ENCODE measurements at places on chromosomes 5 and 9.

- peak; percentile 36 for DNase-seq
Observed at GRCh38 chr5:3352711-3353110, 242.9 kb upstream of the IRX1 start.

DNA sequence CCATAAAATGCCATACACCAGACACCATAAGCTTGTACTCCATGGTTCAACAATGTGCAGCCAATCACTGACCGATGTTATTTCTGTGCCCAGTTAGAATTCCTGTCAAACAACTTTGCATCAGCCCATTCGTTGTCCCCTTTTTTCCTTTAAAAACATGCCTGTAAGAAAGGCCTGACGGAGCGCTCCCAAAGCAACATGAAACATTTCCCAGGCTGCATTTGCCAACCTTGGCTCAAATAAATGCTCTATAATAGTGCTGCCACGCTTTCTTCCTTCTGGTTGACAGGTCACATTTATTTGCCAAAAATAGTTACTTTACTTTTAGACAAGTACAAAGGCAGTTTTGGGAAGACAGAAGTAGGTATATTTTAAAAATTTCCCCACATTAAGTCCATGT lies 735.6 kb upstream of the PTPRD start:
- no peak for DNase-seq

DNA sequence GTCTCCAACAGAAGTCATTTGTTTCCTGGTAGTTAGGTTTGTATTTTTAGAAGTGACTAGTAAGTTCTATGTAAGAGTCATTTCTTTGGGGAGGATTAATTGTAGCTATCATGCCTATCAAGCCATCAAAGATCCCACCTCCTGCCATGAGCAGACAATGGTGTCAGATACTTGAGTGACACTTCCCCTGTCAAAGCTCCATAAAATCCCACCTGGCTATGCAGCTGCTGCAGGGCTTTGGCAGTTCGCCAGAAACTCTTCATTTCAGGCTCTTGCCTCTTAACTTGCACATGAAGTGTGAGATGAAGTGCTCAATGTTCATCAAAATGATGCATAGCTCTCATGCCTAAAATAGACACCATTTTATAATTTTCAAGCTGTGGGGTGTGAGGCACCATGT lies 312.1 kb downstream of the CDH12 start:
- DNase-seq, result no peak

GRCh38 chr9:86700629-86701028 lies 246.7 kb downstream of the GAS1 start:
- no peak for DNase-seq

- DNase-seq, result peak; percentile 36
Observed at GRCh38 chr5:105392710-105393149, 1830.1 kb upstream of the NUDT12 start.

DNA sequence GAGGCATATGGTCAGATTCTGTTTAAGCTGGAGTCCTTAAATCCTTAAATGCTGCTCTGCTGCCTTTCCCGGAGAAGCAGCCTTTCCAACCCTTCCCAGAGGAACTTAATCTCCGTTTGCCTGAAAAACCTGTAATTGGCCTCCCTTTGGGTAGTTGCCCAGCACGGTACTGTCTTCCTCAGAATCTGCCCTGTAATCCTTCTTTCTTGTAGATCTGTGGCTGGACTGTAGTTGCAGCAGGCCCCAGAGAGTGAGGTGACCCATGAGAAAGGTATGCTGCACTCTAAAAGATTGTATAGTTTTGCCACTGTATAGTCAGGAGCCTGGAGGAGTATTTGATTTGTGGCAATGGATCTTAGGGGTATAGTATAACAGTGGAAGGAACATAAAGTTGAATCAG lies 11.7 kb downstream of the SPIN1 start:
- DNase-seq, result peak; percentile 83

DNA sequence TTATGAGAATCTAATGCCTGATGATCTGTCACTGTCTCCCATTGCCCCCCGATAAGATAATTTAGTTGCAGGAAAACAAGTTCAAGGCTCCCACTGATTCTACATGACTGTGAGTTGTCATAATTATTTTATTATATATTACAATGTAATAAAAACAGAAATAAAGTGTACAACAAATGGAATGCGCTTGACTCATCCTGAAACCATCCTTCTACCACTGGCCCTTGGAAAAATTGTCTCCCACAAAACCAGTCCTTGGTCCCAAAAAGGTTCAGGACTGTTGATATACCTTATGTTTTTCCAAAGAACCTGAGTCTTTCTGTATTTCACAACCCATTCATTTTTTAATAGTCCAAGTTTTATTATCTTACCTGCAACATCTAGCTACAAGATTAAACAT lies 403.5 kb downstream of the TAF11L14 start:
- no peak for DNase-seq

DNA sequence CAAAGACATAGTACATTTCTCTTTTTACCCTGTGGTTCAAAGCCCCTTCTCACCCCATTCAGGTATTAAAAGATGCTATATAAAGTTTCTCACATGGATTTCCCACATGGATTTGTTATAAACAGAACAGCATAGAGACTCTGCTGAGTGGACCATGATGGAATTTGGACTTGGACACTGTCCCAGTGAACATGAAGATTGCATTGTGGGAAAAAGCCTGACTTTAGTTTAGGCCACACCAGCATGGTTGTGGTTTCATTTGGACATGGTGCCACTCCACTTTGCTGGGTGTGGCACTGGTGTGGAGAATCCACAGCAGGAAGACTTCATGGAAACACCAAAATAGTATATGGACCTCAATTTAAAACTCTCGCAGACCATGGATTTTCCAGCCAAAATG lies 124.6 kb downstream of the ARHGAP26 start:
- DNase-seq, result no peak

DNA sequence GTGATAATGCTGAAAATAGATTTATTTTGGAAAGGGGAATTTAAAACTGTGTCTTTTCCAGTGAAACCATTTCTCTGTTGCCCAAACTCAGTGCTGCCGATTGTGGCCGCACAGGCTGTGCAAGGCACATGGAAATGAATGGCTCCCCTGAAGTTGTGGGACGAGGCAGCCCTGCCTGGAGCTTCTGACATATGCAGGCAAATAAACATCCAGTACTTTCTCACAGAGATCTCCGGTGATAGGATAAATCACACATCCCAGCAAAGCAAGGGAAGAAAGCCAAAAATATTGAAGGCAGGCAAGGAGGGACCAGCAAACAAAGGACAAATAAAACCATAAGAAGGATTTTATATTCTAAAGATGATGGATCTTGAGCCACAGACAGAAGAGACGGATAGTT lies 464.5 kb downstream of the MTRR start:
- no peak for DNase-seq

GRCh38 chr9:132798817-132799790 lies 79.0 kb downstream of the AK8 start:
- peak; percentile 53 for DNase-seq

DNA sequence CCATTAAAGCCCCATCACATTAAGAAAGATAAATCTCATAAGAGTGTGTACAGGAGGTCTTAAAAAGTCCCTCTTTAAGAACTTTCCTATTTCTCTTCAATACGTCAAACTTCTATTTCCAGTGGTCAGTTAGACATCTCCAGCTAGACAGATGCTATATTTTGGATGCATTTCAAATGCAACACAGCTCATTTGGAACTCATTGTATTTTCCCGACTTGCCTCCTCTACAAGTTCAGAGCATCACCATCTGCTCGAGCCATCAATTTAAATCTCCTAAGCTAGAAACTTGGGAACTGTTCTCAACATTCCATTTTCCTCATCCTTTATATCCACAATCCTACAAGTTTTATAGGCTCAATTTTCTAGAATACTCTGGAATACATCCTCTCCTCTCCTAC lies 3.2 kb upstream of the UHRF2 start:
- no peak for DNase-seq

DNA sequence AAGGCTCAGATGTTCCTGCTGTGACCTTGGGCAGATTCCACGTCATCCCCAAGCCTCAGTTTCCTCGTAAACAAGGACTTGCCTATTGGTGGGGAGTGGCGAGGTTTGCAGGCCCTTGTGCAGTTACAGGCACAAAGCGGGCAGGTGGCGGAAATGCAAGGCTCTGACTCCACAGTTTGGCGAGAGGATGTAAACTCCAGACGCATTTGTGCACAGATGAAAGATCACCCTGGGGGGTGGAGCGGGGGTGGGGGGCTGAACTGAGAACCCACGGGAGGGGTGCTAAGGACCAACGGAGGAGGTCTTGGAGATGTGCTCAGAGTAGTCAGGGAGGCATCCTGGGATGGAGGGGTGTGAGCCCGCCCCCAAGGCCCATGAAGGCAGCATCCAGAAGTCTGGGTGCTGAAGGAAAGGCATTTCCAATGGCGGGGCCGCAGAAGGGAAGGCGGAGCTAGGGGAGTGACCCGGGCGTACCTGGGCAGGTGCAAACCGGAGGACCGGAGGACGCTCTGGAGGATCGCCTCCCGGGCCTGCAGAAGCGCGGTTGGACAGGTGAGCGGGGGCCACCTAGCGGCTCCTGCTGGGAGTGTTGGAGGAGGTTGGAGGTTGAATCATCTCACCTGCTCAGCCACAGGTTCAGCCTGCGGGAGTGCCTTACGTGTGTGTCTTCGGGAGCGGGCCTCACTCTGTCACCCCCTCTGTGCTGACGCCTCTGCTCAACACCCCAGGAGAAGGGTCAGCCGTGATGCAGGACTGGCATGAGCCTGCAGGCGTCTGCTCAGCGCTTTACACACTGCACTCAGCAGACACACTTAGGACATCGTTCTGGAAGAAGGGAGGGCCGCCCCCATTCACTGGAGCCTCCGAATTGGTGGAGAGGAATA lies 1.9 kb upstream of the FIBCD1 start:
- DNase-seq, result peak; percentile 94

GRCh38 chr5:137195483-137195882 lies 303.6 kb downstream of the SPOCK1 start:
- no peak for DNase-seq

DNA sequence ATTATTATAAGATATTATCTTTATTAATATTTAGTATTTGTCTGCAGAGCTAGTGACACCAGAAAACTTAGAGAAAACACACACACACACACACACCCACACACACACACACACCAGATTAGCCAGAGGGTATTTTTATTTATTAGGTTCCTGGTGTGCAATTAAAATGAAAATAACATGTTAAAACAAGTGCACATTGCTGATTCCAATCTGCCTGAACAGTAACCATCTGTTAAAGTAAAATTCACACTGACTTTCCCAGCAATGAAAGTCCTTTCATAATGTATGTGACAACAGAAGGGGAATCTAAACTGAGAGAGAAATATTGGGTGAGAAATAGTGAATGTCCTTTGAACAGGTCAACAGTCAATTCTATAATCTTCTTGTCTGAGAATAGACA lies 2323.5 kb upstream of the ACO1 start:
- DNase-seq, result no peak

- DNase-seq, result no peak
Observed at GRCh38 chr5:76202182-76202581, 119.0 kb downstream of the SV2C start.

- DNase-seq, result no peak
Observed at GRCh38 chr5:67267512-67268216, 71.1 kb upstream of the CD180 start.

- no peak for DNase-seq
Observed at GRCh38 chr5:131460867-131461572, 174.0 kb downstream of the RAPGEF6 start.

DNA sequence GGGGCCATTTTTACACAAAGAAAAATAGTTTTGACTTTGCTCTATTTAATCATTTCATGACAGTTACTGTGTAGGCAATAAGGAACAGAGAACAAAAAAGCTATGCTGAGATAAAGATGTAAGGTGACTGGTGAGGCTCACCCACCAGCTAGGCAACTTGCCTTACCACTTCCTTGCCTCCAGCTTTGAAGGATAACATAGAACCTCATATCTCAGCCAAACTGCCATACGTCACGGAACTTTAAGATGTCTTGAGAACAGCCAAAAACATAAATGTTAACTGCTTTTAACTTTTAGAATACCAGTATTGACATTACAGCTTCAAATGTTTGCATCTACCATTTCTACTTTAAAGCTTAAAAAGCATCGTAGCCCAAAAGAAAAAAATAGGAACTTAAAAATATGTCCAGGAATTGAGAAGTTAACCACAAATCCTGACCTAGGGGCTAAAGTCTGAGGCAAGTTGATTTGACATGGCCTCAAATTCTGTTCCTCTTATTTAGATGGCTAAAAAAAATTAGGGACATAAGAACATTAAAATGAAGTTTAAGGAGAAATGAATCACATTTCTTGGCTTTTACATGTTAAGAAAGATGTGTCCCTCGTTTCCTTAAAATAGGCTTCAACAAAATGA lies 7.7 kb upstream of the GCNT4 start:
- no peak for DNase-seq

- no peak for DNase-seq
Observed at GRCh38 chr5:104699438-104699837, 1136.8 kb upstream of the NUDT12 start.

- DNase-seq, result no peak
Observed at GRCh38 chr9:114072184-114073140, 5.6 kb downstream of the AMBP start.

GRCh38 chr5:119913425-119913824 lies 284.1 kb downstream of the FAM170A start:
- DNase-seq, result no peak

DNA sequence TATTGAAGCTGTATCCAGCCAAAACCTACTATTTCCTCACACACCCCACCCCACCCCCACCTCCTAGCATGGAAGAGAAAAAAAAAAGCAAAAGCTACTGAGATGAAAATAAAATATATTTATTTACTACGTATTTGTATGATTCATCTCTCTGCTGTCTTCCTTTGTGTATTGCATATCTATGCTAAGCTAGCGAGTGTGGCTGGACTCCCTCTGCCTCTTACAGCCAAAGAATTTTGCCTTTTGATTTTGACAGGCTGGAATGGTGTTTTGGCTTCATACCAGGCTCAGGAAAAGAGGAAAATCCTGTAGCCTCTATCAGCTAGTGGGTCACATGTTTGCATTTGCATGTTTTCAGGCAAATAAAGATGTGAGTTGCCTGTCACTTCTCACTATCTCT lies 2.2 kb downstream of the ABLIM3 start:
- DNase-seq, result no peak

GRCh38 chr9:16671591-16672137 lies 198.8 kb downstream of the BNC2 start:
- DNase-seq, result peak; percentile 54

DNA sequence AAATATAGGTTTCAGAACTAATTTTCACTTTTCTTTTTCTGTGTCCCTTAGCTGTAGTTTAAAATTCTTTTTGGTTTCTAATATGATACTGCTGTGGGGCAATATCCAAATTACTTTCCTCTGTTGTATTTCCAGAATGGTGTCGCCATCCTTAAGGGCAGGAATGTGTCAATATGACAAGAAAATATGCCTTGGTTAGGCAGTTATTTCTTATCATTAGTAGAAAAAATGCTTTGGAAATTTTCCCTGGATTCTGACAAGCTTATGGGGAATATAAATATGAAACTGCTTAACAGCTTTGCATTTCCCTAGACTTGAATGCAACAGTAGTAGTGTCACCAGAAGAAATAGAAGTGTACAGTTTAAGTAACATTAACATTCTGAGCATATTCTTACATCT lies 29.4 kb downstream of the ANKRD34B start:
- no peak for DNase-seq

DNA sequence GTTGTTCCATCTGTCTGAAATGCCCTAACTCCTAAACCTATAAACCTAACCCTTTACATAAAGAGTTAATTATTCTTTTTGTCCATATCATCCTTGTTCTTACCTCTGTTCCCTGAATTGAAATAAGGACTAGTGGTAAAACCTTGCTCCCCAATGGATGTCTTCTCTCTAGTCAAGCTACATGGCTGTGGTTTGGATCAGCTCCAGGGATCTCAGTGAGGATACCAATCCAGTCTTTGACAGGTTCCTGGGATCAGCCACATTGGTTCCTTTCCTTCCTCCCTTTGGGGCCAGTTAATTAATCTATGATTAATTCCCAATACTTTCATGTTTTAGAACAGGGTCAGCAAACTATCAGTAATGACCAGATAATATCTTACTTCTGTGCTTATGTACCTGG lies 151.6 kb downstream of the SIL1 start:
- DNase-seq, result no peak

All from islet precursor cell (in vitro differentiated cells).